CD4-positive, alpha-beta memory T cell (primary cell): ENCODE measurements at places on chromosomes 12 and 14. TPM values are rescaled to one million over a fixed set of nuclear protein-coding genes. Genes with fewer than 3 reads are reported as not detected.
A peak's percentile ranks its signal among the peaks of the same experiment; 100 is the strongest.

DNA sequence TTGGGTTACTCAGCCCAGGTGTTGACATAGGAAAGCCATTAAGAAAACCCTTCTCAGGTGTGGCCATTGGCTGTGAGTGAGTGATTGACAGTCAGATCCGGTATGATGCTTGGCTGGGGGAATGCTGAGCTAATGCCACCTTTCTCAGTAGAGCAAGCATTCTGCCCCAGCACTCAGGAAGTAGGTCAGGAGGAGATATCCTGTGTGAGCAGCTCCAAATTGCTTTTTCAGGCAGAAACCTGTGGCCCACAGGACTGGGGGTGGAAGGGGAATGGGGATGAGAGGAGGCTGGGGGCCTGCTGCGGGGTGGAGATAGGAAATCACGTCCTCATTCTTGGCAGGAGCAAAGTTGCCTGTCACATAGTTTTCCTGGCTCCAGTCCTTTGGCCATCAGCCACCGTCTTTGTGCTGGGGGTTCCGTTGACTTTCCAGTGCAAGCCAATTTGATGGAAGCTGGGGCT lies 55.7 kb downstream of the NINJ2 start:
- no peaks in the 10 kb centered on the region for H3K36me3 ChIP-seq
- peaks cover 25% of the 10 kb centered on the region for H3K4me1 ChIP-seq
- no peak overlapping the region for H3K27ac ChIP-seq
- no peak for DNase-seq

GRCh38 chr14:62592877-62593276 lies 452.4 kb downstream of the KCNH5 start:
- H3K27ac ChIP-seq, result no peak overlapping the region
- H3K4me3 ChIP-seq, result no peak overlapping the region
- no peaks in the 10 kb centered on the region for H3K27me3 ChIP-seq
- no peak for DNase-seq

DNA sequence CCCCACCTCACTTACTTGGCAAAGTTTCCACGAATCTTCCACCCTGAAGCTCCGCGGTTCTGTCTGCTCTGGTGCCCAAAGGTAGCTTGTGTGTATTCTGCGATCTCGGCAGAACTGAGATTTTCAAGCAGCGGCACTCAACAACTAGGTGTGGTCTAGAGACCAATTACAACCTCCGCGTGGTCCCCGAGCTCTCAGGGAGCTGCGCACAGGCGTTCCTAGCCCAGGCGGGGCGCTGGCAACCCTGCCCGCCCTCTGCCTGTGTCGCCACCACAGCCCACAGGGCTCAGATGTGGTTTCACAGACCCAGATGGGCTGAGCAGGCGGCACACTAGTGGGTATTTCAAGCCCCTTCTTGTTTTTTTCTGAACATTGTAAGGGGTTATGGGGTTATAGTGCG lies 1.5 kb upstream of the DIABLO start:
- DNase-seq, result peak; percentile 59
- peak overlapping the region; percentile 63 for H3K4me3 ChIP-seq
- peak overlapping the region; percentile 34 for H3K27ac ChIP-seq
- H3K36me3 ChIP-seq, result peaks cover 25% of the 10 kb centered on the region

DNA sequence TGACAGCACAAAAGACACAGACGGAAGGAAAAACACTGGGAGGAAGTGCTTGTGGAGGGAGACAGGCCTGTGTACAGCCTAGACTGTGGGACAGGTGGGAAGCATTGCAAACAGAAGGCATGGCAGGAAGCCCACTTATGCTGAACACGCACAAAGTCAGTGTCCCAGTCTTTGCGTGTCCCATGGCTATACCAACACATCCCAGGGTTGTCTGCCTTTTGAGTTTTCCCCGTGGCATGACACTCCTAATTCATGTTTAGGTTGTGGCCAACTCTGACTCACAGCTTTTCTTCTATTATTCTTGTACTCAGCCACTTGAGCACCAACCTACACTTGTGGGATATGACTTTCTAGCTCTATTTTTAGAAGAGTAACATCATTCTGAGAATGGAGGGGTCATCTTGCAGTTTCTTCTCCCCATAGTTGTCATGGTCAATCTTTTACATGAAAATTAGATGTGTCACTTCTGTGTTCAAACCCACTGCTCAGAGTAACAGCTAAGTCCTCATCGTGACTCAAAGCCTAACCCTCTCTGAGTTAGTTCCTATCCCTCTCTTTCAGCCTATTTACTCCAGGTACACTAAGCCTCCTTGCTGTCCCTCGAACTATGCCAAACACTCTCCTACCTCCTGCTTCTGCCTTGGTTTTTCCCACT lies 27.5 kb upstream of the JPH4 start:
- no peaks in the 10 kb centered on the region for H3K36me3 ChIP-seq
- no peaks in the 10 kb centered on the region for H3K27me3 ChIP-seq
- DNase-seq, result no peak

- H3K4me3 ChIP-seq, result peak overlapping the region; percentile 74
- no peaks in the 10 kb centered on the region for H3K27me3 ChIP-seq
- DNase-seq, result peak; percentile 35
- peaks cover 26% of the 10 kb centered on the region for H3K4me1 ChIP-seq
- H3K36me3 ChIP-seq, result no peaks in the 10 kb centered on the region
- H3K27ac ChIP-seq, result peak overlapping the region; percentile 62
Measured at GRCh38 chr12:27779416-27779919, 565 bp upstream of the KLHL42 start.

DNA sequence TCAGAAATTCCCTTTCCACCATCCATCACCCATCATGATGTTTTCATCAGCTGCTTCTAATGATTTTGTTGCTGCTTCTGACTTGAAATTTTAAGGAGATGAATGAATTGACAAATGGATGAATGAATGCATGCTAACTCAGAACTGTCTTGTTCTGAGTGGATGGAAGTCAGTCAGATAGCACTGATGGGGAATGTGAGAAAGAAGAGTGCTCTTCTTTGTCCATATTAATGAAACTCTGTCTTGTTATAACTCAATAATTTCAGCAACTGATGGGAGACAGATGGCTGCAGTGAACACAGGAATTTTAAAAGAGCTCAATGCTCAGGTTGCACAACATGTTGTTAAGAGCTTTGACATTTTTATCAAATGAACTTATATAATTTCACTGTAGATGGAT lies 422.0 kb downstream of the TRHDE start:
- DNase-seq, result no peak
- no peaks in the 10 kb centered on the region for H3K36me3 ChIP-seq
- no peak overlapping the region for H3K27ac ChIP-seq
- no peak overlapping the region for H3K4me3 ChIP-seq
- no peaks in the 10 kb centered on the region for H3K4me1 ChIP-seq

- peak; percentile 31 for DNase-seq
- no peaks in the 10 kb centered on the region for H3K36me3 ChIP-seq
- no peaks in the 10 kb centered on the region for H3K4me1 ChIP-seq
- H3K27ac ChIP-seq, result no peak overlapping the region
Measured at GRCh38 chr12:47949441-47950341, 13.7 kb upstream of the TMEM106C start.

- H3K4me3 ChIP-seq, result no peak overlapping the region
- peaks cover 24% of the 10 kb centered on the region for H3K4me1 ChIP-seq
- DNase-seq, result no peak
Measured at GRCh38 chr14:71576472-71576871, 355.8 kb upstream of the RGS6 start.

DNA sequence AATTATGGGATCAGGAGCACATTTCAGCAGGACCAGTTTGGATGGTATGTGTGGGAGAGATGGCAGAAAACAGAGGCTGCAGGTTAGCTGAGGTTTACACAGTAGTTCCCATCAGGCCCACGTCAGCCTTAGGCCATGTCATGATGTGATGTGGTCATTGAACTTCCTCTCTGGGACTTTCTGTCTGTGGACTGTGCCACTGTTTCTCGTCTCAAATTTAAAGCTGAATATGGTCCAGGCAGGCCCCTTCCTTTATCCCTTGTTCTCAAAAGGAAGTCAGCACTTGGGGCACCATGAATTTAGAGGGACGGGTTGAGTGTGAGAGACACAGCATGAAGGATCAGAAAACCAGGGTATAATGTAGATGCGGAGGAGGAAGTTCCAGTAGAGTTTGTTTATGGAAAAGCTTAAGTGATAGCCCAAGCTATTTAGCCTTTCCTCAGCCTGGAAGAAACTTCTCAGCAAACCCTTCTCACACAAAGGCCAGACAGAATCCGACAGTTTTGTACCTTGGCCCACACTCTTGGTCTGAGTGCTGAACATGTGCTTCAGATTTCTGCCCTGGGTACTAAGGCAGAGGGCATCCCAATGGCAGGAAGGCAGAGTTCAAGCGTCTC lies 3.6 kb upstream of the IGFBP6 start:
- DNase-seq, result no peak
- no peaks in the 10 kb centered on the region for H3K36me3 ChIP-seq
- H3K4me1 ChIP-seq, result peaks cover 23% of the 10 kb centered on the region
- H3K4me3 ChIP-seq, result no peak overlapping the region
- H3K27ac ChIP-seq, result no peak overlapping the region

- DNase-seq, result no peak
- peaks cover 12% of the 10 kb centered on the region for H3K4me1 ChIP-seq
- H3K4me3 ChIP-seq, result no peak overlapping the region
Measured at GRCh38 chr12:27462151-27462694, 15.7 kb downstream of the SMCO2 start.

GRCh38 chr12:14367040-14367661 lies 1.7 kb downstream of the ATF7IP start:
- H3K36me3 ChIP-seq, result no peaks in the 10 kb centered on the region
- peak overlapping the region; percentile 90 for H3K27ac ChIP-seq
- H3K4me1 ChIP-seq, result peaks cover 49% of the 10 kb centered on the region
- DNase-seq, result peak; percentile 62
- no peaks in the 10 kb centered on the region for H3K27me3 ChIP-seq

DNA sequence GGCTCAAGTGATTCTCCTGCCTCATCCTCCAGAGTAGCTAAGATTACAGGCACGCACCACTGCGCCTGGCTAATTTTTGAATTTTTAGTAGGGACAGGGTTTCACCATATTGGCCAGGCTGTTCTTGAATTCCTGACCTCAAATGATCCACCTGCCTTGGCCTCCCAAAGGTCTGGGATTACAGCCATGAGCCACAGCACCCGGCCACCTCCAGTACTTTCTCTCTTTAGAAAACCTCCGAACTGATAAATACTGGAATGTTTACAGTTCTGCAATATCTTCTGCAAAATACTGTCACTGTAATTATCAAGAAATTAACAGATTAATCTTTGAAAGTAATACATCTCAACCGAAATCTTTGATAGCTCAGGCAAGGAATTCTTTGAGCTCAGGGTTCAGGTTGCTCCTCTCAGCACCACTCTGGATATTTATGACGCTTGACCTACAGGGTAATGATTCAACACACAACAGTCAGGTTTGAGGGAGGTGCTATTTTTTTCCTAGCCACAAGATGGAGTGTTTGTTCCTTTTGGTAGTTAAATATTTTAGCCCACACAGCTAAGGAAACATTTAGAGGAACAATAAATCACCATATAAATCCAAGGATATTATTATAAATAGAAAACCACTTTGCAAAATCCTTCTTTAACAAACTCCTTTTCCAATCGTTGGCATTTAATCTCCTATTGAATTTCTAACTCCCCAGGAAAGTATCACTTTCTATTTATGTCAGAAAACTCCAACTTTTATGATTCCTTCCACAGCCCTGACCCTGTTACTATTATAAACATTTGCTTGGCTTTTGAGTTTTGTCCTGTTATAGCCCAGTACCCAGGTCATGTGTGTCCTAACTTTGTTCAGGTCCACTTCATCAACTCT lies 48.6 kb upstream of the GTF2A1 start:
- H3K4me1 ChIP-seq, result no peaks in the 10 kb centered on the region
- no peak overlapping the region for H3K27ac ChIP-seq
- no peaks in the 10 kb centered on the region for H3K27me3 ChIP-seq
- H3K36me3 ChIP-seq, result no peaks in the 10 kb centered on the region
- DNase-seq, result peak; percentile 31
- no peak overlapping the region for H3K4me3 ChIP-seq

- no peaks in the 10 kb centered on the region for H3K36me3 ChIP-seq
- no peak overlapping the region for H3K4me3 ChIP-seq
- no peak overlapping the region for H3K27ac ChIP-seq
- H3K27me3 ChIP-seq, result no peaks in the 10 kb centered on the region
- no peak for DNase-seq
- peaks cover 4% of the 10 kb centered on the region for H3K4me1 ChIP-seq
Measured at GRCh38 chr12:107443320-107444090, 242.1 kb upstream of the PWP1 start.

GRCh38 chr14:100688051-100688450 lies 38.6 kb upstream of the DLK1 start:
- H3K27ac ChIP-seq, result no peak overlapping the region
- no peaks in the 10 kb centered on the region for H3K36me3 ChIP-seq
- no peak overlapping the region for H3K4me3 ChIP-seq
- H3K4me1 ChIP-seq, result no peaks in the 10 kb centered on the region
- DNase-seq, result no peak
- no peaks in the 10 kb centered on the region for H3K27me3 ChIP-seq

- no peak for DNase-seq
- H3K27ac ChIP-seq, result no peak overlapping the region
- H3K36me3 ChIP-seq, result no peaks in the 10 kb centered on the region
- H3K4me3 ChIP-seq, result no peak overlapping the region
- no peaks in the 10 kb centered on the region for H3K27me3 ChIP-seq
- no peaks in the 10 kb centered on the region for H3K4me1 ChIP-seq
Measured at GRCh38 chr12:15193946-15194345, 27.3 kb downstream of the RERG start.

DNA sequence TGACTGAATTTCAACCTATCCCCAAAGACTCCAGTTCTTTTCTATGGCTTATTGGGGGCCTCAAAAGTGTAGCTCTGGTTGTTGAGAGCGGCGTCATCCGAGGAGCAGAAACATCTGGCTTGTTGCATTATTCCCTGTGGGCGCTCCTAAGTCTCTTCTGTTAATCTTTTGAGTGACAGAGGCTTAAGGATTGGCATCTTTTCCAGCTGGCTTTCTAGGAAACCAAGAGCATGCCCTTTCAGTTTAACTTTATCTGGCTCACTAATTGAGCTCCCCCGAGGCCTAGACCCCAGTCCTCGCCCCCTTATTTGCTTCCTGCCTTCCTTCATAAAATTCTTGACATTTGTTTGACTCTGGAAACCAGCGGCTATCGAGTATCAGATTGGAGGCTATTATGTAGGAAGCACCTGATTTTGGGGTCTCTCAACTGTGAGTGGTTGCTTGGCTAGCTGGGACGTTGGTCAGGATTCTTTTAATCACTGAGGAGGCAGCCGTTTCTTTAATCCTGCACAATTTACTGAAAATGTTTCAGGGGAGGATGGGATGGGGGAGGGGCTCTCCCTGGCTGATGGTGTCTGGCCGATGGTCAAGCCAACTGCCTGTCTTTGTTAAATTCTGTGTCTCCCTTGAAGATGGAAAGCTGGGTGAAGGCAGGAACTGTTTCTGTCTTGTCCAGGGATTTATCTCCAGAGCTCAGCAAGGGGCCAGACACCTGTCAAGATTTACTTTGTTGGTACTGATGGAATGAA lies 3.1 kb downstream of the SMOC1 start:
- no peak for DNase-seq
- peaks cover 5% of the 10 kb centered on the region for H3K27me3 ChIP-seq
- no peak overlapping the region for H3K4me3 ChIP-seq
- H3K27ac ChIP-seq, result no peak overlapping the region
- no peaks in the 10 kb centered on the region for H3K36me3 ChIP-seq
- H3K4me1 ChIP-seq, result no peaks in the 10 kb centered on the region

Gene VWF
- total RNA-seq, result 0.17 TPM

Gene REP15
- not detected for total RNA-seq

Gene HOXC13
- not detected for total RNA-seq

Gene GYS2
- 0.32 TPM for total RNA-seq

Gene KLHL33
- 0.15 TPM for total RNA-seq

Gene RNASE3
- not detected for total RNA-seq

Gene GUCY2C
- not detected for total RNA-seq

Gene SPTB
- total RNA-seq, result 0.03 TPM

Gene GEMIN2
- 16.9 TPM for total RNA-seq
